B cell (primary cell): ENCODE measurements at places on chromosomes 1 and 21. TPM values are rescaled to one million over a fixed set of nuclear protein-coding genes. Genes with fewer than 3 reads are reported as not detected.

Gene C1orf141
- not detected in 2 replicates for total RNA-seq

- no peak for DNase-seq
Observed at GRCh38 chr1:200629876-200630514, 9.4 kb upstream of the KIF14 start.

- DNase-seq = no peak
Observed at GRCh38 chr1:46757247-46757955, 38.5 kb upstream of the EFCAB14 start.

DNA sequence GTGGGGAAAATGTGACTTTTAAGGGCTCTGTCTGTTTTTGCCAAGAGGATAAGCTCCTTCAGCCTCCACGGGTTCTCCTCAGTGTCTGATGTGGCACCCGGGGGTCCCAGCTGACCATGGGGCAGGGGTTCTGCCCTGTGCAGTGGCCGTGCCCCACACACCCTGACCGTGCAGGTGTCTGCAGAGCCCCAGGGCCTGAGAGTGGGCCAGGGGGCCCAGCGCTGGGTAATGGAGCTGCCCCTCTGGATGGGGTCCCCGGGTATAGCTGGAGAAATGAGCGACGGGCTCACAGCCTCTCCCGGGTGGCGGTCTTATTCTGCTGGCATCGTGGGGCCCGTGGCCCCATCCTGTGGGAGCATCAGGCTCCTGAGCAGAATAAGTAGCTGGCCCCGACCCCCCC is 2.9 kb upstream of the PFKL start:
- DNase-seq = no peak

DNA sequence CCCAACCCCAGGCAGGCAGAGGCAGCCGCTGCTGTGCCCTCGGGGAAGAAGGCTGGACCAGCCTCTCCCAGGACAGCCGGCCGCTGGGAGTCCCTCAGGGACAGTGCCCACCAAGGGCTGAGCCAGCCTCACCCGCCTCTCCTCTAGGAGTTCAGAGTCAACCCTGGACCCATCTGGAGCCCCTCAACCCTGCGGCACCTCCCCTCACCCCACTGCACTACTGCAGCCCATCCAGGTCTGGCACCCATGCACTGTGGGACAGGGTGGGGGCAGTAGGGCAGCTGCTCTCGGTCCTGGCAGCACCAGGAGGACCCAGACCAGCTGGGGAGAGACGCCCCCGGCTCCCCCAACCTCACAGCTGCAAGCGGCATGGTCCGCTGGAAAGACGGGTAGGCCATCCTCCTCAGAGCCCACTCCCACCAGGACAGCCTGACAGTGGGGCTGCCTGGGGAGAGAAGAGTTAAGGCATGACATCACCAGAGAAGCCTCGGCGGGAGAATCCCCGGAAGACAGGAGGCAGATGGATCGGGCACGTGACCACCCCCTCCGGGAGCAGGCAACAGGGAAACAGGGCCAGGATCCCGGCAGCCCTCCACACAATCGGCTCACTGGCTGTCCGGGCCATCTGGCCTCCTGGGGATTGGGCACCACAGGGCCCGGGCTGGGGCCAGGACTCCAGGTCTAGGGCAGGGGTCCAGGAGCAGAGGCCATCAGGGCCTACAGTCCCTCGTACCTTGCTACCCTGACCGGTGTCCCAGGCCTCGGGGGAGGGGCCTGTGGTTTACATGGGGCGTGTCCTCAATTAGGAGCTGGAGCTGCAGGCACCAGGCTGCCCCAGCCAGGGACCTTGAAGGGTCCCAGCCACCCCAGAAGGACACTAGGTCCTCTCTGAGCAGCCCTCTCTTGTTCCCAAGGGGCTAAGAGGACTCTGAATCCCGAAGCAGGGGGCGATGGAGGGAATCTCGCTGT is 3.1 kb downstream of the ACAP3 start:
- DNase-seq = no peak

DNA sequence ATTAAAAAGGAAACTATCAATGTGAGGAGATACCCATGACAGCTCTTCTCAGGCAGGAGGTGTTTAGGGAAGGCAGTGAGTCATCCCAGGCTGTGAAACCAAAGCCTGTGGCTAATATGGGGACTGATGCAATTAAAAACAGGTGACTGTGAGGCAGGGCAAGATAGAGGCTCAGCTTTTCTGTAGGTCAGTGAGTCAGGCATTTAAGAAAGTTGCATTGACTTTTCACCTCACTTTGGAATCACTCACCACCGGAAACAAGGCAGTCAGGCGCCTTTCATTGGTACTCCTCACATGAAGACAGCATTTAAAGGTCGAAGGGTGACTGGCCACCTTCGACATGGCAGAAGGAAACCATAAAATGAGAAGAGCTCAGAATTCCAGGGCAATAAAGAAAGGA is 54.5 kb downstream of the PAPPA2 start:
- DNase-seq = no peak

DNA sequence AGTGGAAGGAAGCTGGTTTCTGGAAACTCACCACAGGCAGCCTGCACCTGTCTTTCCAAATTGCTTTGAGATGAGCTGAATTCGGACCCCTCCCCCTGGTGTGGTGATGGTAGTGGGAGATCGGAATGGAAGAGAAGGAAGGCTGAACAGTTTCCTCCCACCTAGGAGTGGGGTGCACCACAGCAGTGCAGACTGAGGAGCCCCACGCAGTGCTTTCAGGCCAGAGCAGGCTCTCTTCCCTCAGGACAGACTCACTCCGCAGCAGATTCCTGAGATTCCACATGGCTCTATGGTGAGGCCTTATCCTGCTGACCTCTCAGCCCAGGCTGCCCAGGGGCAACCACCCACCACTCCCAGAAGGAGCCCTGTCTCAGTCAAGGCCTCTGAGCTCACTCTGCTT is 80.9 kb downstream of the ATP1A1 start:
- no peak for DNase-seq
